ENCODE measurements at places on chromosomes 1 and 21. TPM values are rescaled to one million over a fixed set of nuclear protein-coding genes. Genes with fewer than 3 reads are reported as not detected.

DNA sequence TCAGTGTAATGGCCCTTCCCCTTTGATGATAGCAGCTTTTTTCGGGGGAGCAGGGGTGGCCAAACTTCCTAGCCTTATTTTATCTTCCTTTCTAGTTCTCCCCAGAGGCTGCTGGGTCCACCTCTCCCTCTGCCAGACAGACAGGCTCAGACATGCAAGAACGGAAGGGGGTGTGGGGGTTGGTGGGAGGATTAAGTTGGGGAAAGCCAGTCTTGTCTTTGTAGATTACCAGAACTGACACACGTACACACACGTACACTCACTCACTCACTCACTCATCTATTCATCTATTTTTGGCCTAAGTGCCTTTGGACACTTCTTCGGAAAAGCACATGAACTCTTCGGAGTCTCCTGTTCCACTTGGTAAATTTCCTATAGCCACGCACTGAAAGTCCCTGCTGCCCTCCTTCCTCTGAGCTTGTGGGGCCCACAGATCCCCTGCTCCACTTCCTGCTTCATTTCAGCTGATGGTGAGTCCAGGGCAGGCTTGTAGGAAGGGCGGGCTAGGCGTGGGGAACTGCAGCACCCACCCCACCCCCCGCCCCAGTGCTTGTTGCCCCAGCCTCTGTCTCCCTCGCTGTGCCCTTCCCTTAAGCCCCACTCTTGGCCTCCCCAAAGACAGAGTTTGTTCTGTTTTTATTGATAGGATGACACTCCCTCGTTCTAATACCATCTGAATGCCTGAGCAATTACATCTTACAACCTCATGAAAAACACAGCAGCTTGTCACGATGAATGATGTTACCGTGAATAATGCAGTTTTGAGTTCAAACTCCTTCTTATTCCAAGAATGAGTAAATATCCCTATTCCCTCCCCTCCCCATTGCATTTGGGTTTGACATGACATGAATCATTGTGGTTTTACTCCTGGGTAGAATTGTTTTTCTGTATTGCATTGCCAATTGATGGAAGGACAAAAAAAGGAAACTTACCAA is 60.7 kb upstream of the ATP5PO start:
- DNase-seq: peak; percentile 47

The EPHX1 gene
- total RNA-seq: 76.8 TPM

The VPS13D gene
- total RNA-seq: 112 TPM

- DNase-seq: peak; percentile 49
These were observed 4.2 kb upstream of the SIPA1L2 start for GRCh38 chr1:232634096-232634495.

The HMCN1 gene
- 3.8 TPM for total RNA-seq

DNA sequence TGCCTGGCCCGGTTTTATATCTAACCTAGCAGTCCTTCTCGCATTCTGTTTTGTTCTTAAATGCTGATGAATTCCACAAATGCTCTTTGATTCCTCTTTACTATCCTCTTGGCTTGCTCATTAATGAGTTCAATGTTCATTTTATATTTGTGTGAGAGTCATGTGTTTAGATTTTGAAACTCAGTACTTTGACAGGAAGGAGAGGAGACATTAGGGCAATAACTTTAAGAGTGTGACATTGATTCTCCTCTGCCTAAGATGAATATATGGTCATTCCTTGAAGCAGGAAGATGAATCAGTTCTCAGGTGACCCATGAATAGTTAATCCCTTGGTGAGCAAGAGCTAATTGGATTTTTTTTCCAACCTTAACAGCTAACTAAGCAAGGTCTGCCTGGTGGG is 84.1 kb downstream of the MRPS6 start:
- no peak for DNase-seq

- DNase-seq: no peak
These were observed 16.5 kb downstream of the TRIT1 start for GRCh38 chr1:39866767-39867166.
